ENCODE measurements at places on chromosomes 4 and X.

DNA sequence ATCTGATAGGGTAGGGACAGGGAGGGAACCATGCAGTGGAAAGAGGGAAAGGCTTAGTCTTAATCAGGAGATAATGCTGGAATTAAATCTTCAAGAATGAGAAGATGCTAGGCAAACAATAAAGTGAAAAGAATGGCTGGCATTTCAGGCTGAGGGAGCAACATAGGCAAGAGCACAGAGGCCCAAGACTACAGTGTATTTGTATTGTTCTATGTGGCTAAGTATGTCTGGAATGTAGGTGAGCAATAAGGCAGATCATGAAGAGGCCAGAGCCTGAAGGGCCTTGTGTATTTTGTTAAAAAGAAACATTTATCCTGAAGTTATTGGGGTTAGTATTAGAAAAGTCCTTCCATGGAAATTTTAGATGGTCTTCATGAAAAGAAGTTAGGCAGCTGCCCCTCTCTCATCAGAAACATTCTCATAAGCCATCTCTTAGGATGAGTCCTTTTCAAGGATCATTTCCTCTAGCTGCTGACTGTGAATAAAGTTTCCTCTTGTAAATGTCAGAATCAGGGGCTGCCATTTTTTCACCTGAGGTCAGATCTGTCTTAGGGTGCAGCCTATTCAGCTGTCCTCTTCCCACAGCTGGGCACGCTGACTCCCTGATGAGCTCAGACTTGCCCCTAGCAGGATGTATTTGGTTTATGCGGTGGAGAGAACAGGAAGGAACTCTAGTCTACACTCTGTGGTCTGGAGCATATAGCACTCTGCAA is 46.3 kb downstream of the ATP10D start:
- no peak for DNase-seq

DNA sequence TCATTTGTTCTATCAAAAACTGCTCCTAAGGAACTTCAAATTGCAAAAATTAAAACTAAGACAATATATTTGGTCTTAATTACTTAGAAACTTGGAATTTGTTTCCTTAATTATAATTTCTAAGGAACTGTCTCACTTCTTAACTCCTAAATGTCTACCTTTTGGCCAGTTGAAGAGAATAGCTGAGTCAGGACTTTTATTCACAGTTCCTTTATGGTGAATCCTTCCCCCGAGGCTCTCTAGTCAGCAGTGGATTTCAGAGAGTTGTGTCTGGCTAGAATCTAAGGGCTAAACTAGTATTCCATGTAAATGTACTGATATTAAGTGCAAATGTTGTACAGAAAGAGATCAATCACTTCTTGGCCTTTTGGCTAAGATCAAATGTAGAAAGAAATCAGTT is 69.3 kb downstream of the AMMECR1 start:
- no peak for DNase-seq

DNA sequence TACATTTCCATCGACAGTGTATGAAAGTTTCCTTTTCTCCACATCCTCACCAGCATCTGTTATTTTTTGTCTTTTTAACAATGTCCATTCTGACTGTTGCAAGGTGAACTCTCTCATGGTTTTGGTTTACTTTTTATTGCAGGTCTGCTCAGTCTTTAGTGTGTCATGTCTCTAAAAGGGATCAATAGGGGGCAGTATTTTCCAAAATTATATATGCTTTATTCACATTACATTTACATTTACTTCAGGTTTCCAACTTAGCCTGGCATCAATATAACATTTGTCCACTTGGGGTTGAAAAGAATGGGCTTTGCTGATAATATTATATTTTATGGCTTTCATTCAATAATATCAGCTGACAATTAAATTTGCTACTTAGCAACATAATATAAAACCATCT is 265.0 kb upstream of the SLITRK2 start:
- no peak for DNase-seq

DNA sequence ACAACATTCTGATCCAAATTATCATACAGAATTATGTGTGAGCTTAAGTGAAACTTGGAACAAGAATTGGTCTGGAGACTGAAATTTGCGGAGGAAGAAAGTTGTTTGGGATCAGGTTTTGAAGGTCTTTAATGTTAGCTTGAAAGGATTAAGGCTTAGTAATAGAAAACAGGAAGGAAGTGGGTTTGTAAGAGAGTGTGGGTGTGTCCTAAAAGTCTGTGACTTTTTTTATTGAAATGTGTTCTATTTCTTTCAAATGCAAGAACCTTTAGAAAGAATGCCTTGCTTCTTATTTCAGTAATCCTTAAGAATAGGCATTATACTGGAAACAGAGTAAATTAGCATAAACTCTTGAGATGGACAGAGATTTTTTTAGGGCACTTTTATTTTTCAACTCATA is 198.0 kb downstream of the GALNTL6 start:
- no peak for DNase-seq

- DNase-seq = no peak
Measured at GRCh38 chr4:113979148-113979904, at the start of gene ARSJ. Gene ARSJ, minus strand, starts transcription at chr4:113979647. Its CDS starts 813 bp downstream, at chr4:113978834.
